PC-3 (cell line): ENCODE measurements at places on chromosomes 4 and X. TPM values are rescaled to one million over a fixed set of nuclear protein-coding genes. Genes with fewer than 3 reads are reported as not detected.
A peak's percentile ranks its signal among the peaks of the same experiment; 100 is the strongest.

DNA sequence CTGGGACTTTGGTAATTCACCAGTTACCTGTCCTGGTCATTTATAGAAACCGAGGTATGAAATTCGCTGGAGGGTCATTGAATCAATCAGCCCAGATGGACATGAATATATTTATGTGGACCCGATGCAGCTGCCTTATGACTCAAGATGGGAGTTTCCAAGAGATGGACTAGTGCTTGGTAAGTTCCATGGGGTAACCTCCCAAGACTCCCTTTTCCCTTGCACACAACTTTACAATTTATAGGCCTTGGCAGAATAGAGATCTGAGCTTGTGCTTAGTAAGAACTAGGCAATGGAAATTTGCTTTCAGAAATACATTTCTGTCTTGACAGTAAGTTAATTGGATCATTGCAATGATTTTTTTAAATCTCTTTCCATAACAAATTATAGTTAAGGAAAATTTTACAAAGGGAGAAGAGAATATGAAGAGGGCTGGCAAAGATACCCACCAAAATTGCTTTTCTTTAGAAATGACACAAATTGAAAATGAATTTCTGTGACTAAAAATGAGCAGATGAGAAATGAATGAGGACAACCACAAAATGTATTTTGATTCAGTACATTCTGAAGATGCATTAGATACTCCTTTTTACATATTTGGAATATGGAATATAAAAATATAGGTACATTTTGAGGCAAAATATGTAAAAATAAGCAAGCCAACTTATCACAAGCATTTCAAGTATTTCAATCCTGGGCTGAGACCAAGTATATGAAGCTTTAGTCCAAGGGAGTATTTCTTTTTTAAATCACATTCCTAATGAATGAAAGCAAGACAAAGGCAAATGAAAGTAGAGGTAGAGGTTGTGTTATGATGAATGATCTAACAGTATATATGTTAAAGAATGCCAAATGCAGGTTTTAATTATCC lies 45.9 kb downstream of the PDGFRA start:
- H3K27me3 ChIP-seq = 0 out of 2 replicates have a peak, but pooled peaks cover 10% of the 10 kb centered on the region
- no peak for DNase-seq
- H3K4me1 ChIP-seq = peaks cover 12% of the 10 kb centered on the region
- H3K36me3 ChIP-seq = no peaks in the 10 kb centered on the region

- H3K4me1 ChIP-seq = no peaks in the 10 kb centered on the region
- H3K27me3 ChIP-seq = no peaks in the 10 kb centered on the region
- no peak overlapping the region for H3K27ac ChIP-seq
- DNase-seq = no peak
- no peaks in the 10 kb centered on the region for H3K36me3 ChIP-seq
Measured at GRCh38 chr4:1360423-1361283, 13.6 kb downstream of the UVSSA start.

DNA sequence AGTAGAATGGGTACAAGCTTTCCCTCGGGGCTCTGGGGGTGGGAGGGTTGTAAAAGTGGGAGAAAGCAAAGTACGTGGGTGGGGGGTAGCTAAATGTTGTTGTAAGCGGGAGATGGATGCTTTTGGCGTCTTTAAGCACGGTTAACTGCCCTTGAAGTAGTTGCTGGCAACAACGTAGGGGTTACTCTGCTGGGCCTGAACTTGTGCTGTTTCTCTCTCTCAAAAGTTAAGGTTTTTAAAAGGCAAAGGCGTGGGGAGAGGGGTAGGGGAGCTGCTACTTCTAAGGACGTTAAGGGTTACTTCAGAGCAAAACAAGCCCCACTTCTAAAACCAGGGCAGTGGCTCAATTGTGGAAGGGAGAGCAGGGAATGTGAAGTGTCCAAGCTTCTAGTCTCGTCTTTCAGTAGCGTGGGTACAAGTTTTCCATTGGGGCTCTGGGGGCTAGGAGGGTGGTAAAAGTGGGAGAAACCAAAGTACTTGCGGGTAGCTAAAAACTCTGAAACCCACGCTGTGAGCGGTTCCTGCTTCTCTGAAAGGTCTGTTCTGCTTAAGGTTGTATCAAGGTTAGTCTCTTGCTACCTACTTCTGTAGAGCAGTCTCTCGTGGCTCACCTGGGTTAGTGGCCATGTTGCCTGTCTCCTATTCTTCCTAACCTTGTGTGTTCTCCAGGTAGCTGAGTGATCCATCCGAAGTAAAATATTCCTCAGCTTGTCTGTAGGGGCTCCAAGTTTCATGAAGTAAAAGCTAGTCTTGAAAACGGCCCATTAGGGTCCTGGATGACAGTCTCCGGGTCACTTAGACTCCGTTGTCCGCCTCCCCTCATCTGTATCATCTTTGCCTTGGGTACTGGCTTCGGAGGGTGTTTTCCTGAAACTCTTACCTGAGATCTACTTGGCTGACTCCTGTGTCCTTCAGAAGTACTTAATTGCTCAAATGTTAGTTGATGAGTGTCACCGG lies 1.7 kb upstream of the WDR1 start:
- H3K27ac ChIP-seq = no peak overlapping the region
- H3K27me3 ChIP-seq = no peaks in the 10 kb centered on the region
- DNase-seq = no peak
- peaks cover 16% of the 10 kb centered on the region for H3K36me3 ChIP-seq
- no peak overlapping the region for H3K4me3 ChIP-seq

GRCh38 chr4:9901257-9901656 lies 119.8 kb downstream of the DRD5 start:
- no peak for DNase-seq
- H3K27me3 ChIP-seq = no peaks in the 10 kb centered on the region
- H3K36me3 ChIP-seq = no peaks in the 10 kb centered on the region
- no peaks in the 10 kb centered on the region for H3K4me1 ChIP-seq
- H3K4me3 ChIP-seq = no peak overlapping the region
- no peak overlapping the region for H3K27ac ChIP-seq

DNA sequence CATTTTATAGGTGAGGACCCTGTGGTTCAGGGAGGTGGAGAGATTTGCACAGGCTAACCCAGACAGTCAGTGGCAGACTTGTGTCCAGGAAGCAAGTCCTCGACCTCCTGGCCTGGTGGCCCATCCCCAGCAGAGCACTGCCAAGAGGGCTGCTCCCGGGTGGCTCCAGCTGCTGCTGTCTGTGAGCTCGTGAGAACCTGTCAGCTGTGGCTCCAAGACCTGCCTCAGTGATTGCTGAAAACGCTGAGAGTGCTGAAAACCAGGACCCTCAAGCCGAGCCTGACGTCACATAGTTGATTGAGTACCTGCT lies 74.2 kb downstream of the RTL9 start:
- 0 out of 2 replicates have a peak, but pooled peaks cover 5% of the 10 kb centered on the region for H3K27me3 ChIP-seq
- no peak for DNase-seq
- no peaks in the 10 kb centered on the region for H3K4me1 ChIP-seq
- H3K36me3 ChIP-seq = no peaks in the 10 kb centered on the region
- no peak overlapping the region for H3K4me3 ChIP-seq

GRCh38 chr4:84151574-84151973 lies 347.5 kb downstream of the NKX6-1 start:
- H3K36me3 ChIP-seq = no peaks in the 10 kb centered on the region
- DNase-seq = peak; percentile 44
- no peaks in the 10 kb centered on the region for H3K27me3 ChIP-seq
- H3K4me1 ChIP-seq = no peaks in the 10 kb centered on the region
- no peak overlapping the region for H3K27ac ChIP-seq

GRCh38 chrX:65587616-65588526 lies 53.3 kb upstream of the LAS1L start:
- no peaks in the 10 kb centered on the region for H3K36me3 ChIP-seq
- H3K4me1 ChIP-seq = peaks cover 12% of the 10 kb centered on the region
- H3K27me3 ChIP-seq = no peaks in the 10 kb centered on the region
- DNase-seq = peak; percentile 74

CLDN22 gene
- not detected in 2 replicates for total RNA-seq

DNA sequence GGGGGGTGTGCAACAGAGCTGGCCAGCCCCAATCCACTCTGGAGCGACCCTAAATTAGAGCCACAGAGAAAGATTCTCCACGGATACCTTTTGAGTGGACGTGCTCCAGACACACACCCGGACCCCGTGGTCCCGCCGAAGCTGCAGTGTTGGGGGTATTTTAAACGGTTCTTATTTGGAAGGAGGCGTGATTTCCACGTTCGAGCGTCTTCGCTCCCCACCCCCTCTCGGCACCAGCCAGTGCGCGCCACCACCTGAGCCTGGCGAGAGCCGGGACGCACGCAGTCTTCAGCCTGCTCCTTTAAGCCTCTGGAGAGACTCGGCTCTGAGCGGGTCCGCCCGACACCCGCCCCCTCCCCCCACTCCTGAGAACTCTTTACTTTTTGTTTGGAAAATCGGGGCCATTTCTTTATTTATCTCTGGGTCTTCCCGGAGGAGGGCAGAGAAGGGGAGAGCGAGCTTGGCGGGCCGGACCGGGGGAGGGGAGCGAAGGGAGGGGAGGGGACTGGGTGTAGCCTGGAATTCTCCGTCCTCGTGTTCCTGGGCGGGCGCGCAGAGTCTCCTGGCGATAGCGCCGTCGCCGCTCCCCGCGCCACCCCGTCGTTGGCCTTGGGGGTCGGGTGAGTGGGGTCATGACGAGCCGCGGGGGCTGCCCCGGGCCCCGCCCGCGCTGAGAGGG lies 668 bp upstream of the PTCHD1 start:
- H3K27ac ChIP-seq = no peak overlapping the region
- peaks cover 79% of the 10 kb centered on the region for H3K27me3 ChIP-seq
- H3K4me3 ChIP-seq = no peak overlapping the region
- no peaks in the 10 kb centered on the region for H3K4me1 ChIP-seq

GAGE12J gene
- not detected in 2 replicates for total RNA-seq

ARMCX6 gene
- 33.7 and 52.8 TPM in 2 replicates for total RNA-seq

AR gene
- total RNA-seq = not detected in 2 replicates

ODAPH gene
- not detected in 2 replicates for total RNA-seq

YY2 gene
- total RNA-seq = 2.3 and 4.4 TPM in 2 replicates

DNA sequence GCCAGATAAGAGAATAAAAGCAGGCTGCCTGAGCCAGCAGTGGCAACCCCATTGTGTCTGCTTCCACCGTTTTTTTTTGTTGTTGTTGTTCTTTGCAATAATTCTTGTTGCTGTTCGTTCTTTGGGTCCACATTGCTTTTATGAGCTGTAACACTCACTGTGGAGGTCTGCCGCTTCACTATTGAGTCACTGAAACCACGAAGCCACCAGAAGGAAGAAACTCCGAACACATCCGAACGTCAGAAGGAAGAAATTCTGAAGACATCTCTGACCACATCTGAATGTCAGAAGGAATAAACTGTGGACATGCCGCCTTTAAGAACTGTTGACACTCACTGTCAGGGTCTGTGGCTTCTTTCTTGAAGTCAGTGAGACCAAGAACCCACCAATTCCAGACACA lies 110.5 kb downstream of the PCDH18 start:
- H3K4me1 ChIP-seq = no peaks in the 10 kb centered on the region
- no peaks in the 10 kb centered on the region for H3K27me3 ChIP-seq
- DNase-seq = no peak
- H3K27ac ChIP-seq = no peak overlapping the region
- H3K36me3 ChIP-seq = no peaks in the 10 kb centered on the region
- H3K4me3 ChIP-seq = no peak overlapping the region

DNA sequence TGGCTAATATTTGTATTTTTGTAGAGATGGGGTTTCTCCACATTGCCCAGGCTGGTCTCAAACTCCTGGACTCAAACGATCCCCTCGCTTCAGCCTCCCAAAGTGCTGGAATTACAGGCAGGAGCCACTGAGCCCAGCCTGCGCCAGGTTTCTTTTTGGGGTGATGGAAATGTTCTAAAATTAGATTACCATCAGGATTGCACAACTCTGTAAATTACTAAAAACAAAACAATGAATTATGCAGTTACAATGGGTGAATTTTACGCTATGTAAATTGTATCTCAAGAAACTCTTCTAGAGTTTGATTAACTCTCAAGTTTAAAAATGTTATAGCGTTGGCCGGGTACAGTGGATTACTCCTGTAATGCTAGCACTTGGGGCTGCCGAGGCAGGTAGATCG lies 118.9 kb upstream of the TBL1X start:
- H3K4me1 ChIP-seq = peaks cover 29% of the 10 kb centered on the region
- H3K4me3 ChIP-seq = no peak overlapping the region
- DNase-seq = no peak
- H3K27me3 ChIP-seq = no peaks in the 10 kb centered on the region

DNA sequence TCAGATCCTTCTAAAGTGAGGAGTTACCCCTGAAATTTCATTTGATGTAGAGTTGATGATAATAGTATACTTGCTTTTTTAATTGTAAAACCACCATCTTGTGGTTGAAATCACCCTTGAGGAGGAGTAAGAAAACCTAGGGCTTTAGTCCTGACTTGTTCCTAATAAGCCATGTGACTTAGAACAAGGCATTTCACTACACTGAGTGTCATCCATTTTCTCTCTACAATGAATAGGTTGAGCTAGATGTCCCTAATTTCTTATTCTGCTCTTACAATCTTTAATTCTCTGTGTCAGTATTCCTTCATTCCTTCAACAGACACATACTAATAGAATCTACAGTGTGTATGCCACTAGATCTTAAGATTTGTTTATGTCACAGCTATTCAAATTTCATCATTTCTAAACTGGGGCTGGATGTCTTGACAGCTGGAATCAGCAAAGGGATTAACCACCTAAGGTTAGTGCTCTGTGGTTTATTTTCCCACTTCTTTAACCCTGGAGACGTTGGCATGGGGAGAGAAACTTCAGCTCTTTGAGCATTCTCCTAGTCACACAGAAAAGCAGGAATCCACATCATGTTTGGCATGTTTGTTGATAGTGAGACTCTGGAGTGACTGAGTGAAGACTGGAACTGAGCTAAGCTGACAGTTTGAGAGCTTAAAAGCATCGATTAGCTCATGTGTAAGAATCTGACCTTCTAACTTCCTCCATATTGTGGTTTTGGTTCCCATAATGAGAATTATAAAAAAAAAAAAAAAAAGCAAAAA lies 246.3 kb downstream of the NDST4 start:
- DNase-seq = no peak
- H3K4me1 ChIP-seq = no peaks in the 10 kb centered on the region
- H3K4me3 ChIP-seq = no peak overlapping the region
- no peaks in the 10 kb centered on the region for H3K36me3 ChIP-seq
- no peak overlapping the region for H3K27ac ChIP-seq

GRCh38 chrX:115630204-115630603 lies 69.2 kb downstream of the PLS3 start:
- H3K4me3 ChIP-seq = no peak overlapping the region
- no peaks in the 10 kb centered on the region for H3K27me3 ChIP-seq
- peaks cover 33% of the 10 kb centered on the region for H3K4me1 ChIP-seq
- peak overlapping the region; percentile 49 for H3K27ac ChIP-seq

DNA sequence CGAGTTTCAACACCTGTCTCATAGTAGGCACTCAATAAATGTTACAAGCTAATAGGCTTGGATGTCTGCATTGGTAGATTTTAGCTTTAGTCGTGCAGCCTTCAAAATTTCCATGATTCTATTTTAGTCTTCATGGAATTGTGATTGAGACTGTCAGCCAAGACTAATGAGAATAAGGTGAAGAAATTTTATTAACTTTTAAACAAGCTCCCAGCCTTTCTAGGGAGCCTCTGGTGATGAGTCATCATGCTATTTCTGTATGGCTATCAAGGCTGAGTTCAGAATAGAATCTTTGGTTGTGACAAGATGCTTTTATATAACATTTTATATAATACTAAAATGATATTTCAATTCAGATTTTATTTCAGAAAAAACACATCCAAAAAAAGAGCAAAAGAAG lies 685.8 kb downstream of the GABRG1 start:
- H3K4me1 ChIP-seq = no peaks in the 10 kb centered on the region
- H3K27ac ChIP-seq = no peak overlapping the region
- H3K27me3 ChIP-seq = no peaks in the 10 kb centered on the region
- no peak for DNase-seq

GRCh38 chrX:40938423-40938822 lies 146.8 kb upstream of the USP9X start:
- peak; percentile 33 for DNase-seq
- H3K27ac ChIP-seq = no peak overlapping the region
- H3K4me1 ChIP-seq = peaks cover 15% of the 10 kb centered on the region
- H3K27me3 ChIP-seq = no peaks in the 10 kb centered on the region
